ENCODE measurements at places on chromosomes 4 and X.
A peak's percentile ranks its signal among the peaks of the same experiment; 100 is the strongest.

- DNase-seq = no peak
These were observed 404.4 kb downstream of the GASK1B start for GRCh38 chr4:157768419-157768818.

DNA sequence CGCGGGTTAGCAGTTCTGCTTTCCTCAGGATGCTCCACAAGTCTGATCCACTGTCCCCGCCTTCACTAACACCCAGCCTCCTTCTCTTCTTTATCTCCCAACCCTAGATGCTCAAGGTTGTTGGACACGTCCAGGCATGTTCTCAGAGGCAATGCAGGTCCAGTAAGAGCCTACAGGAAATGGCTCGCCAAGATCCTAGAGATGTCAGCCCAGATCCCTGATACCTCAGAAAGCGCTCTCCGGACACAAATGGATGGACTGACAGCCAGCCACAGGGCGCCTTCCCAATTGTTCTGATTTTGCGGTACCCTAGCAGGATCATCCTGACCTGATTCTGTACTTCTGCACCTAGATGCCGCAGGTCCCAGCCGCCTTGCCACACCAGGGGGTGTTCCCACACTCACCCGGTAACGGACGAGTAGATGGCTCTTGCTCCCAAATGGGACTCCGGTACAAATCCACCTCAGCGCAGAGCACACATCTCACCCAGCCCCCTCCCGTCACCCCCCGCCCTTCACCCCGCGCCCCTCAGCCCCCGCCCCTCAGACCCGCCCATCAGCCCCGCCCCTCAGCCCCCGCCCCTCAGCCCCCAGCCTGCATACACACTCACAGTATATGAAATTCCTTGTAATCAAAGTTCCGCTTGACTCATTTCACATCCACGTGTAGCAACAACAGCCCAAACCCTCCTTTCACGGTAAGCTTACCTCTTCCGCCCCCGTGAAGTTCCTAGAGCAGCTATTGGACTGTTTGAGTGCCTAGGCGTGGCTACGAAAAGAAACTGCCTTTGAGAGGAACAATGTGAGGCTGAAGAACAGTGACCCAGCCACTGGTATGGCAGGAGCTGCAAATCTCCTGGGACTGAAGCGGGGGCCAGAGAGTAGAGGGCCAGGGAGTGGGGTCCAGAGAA lies at the start of gene EDA2R:
TSS of gene EDA2R (minus strand) at position 488 of the 910 bp plus-strand sequence. CDS start 23,058 bp downstream, outside the sequence.
- DNase-seq = no peak

- no peak for DNase-seq
These were observed 10.1 kb downstream of the REELD1 start for GRCh38 chr4:146224326-146224966.

- no peak for DNase-seq
These were observed 2.3 kb upstream of the AMBN start for GRCh38 chr4:70589785-70590184.

DNA sequence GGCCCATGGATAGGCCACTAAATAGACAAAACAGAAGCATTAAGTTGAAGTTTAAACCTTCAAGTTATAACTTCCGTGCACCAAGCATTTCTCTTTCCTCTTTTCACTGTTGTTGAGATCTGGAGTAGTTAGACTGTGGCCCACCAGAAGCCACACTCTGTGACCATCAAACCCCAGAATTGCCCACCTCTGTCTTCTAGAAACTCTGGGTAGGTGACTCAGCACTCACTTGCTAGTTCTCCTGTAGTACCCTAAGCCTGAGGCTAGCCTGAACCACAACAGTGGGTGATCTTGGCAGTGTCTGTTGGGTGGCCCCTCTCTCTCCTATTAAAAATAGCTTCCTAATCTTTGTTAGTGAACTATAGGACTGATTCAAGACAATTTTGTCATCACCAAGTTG lies 24.6 kb upstream of the CD40LG start:
- DNase-seq = no peak

DNA sequence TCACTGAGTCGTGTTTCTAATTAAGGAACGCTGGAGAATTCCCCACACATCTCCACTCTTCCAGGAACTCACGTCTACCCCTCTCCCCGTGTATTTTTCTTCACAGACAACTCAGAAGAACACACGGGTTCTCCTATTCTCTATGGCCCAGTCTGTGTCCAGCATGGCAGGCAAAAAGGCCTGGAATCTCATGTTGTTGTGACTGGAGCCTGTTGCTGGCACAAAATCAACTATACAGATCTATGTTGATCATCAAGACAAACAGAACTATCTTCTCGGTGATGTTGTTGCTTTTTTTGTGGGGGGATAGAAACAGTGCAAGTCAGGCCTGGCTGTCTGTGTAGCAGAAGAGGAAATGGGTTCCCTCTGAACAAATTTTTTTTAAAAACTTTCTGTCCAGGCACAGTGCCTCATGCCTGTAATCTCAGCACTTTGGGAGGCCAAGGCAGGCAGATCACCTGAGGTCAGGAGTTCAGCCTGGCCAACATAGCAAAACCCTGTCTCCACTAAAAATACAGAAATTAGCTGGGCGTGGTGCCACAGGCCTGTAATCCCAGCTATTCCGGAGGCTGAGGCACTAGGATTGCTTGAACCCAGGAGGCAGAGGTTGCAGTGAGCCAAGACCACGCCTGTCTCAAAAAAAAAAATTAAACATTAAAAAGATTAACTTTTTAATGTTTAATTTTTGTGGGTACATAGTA lies 50.5 kb upstream of the CBR4 start:
- DNase-seq = no peak

DNA sequence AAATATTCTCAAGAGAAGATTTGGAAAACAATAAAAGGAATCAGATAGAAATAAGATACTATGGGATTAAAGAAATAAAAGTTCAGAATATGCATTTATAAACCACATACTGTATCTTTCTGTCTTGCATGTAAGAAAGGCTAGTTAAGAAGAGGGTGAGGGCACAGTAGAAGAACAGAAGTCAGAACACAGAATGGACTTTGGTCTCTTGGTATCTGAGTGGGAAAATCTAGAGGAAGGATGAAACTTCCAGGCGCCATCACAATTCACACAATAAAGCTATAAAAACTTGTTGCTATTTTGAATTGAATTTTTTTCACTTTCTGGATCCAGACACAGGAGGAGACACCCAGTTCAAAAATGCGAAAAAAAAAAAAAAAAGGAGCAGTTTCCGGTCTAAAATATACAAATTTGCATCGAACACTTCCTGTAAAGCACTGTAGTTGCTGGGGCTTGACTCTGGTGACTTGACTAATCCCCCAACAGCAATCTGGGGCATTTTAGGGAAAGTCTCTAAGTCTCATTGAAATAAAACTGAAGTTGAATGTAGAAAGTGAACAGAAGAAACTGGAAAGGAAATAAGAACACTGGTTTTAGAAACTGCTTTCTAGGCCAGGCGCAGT lies 8.1 kb upstream of the NAAA start:
- DNase-seq = no peak

DNA sequence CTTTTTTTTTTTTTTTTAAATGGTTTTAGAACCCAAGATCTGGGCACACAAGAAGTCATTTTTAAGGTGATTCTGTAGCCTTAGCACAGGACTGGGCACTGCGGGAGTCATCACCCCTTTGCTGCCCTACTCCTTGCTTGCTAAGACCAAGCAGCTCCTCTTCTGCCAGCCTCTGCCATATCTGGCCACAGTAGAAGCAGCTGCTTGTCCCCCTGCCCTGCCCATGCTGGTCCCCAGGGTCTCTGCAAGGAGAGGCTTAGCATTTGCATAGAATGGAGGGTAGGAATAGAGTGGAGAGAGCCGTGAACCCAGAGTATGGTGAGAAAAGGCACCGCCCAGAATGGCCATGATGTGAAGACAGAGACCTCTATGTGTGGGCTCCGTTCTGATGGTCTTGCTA lies 109.3 kb downstream of the ADRA2C start:
- DNase-seq = no peak

- DNase-seq = peak; percentile 1
These were observed 21.3 kb downstream of the SPCS3 start for GRCh38 chr4:176340871-176341685.

GRCh38 chr4:26985873-26986272 lies 125.2 kb downstream of the STIM2 start:
- no peak for DNase-seq

GRCh38 chr4:74072739-74073138 lies 26.3 kb downstream of the CXCL2 start:
- no peak for DNase-seq

DNA sequence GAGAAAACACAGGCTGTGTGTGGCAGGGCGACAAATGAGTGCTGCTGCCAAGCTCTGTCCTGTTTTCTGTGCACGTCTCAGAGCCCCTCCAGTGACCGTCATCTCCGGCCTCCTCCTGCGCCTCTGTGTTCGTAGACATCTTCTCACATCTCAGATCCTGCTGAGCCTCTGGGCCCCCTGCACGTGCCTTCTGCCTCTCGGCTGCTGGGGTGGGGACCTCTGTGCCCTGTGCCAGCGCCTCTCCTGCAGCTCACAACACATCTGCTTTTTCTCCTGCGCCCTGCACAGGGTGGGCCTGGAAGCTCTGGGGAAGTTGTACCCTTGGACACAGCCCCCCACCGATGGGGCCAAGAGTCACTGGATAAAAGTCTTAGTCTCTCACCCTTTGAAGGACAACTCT lies 2.4 kb upstream of the CTAG2 start:
- no peak for DNase-seq

GRCh38 chrX:20149326-20149725 lies 7.7 kb upstream of the EIF1AX start:
- no peak for DNase-seq

DNA sequence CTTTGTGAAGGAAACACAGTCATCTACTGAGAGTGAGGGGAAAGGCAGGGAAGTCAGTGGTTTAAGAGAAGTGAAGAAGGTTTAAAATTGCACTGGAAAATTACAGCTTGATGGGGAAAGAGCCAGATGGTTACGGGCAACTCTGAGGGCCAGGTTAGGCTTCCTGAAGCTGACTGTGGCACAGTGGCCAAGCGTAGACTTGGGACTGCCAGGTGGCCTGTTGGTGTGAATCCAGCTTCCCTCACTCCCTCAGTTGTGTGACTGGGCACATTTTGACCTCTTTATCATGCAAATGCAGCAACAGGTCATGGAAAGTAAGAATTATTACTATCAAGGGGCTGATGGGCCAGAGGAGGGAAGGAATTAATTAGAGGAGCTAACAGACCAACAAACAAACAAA lies 390.1 kb downstream of the UNC5C start:
- no peak for DNase-seq

DNA sequence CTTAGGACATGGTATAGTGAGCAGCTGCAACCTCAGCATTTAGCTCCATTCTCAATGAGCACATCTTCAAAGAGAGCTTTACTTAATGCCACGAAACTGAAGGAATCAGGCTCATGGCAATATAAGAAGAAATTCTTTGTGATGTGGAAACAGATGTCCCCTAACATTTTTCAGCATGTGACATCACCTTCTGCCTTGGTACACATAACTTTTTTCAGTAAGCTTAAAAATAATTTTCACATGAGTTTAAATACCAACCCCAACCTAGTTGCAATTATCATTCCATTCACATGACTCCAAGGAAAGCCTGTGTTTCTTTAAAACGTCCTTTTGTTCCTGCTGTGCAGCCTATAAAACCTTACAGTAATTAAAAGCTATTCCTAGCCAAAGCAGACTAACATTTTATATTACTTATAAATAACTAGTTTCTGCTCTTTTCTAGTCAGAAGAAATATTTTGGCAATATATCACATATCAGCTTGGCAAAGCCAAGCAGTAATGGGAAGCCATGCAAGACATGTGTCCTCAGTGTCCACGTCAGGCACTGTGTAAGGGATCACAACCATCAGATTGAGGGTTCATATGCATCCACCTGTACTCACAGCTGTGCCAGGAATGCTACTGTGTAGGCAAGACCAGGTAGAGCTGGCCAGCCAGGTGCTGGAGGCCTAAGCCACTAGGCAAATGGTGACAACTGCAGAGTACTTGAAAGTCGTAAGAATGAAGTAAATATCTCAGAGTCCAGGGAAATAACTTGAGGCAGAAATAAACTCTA lies 466.6 kb downstream of the INPP4B start:
- DNase-seq = no peak

- no peak for DNase-seq
These were observed 88.5 kb downstream of the KIT start for GRCh38 chr4:54746218-54746617.

DNA sequence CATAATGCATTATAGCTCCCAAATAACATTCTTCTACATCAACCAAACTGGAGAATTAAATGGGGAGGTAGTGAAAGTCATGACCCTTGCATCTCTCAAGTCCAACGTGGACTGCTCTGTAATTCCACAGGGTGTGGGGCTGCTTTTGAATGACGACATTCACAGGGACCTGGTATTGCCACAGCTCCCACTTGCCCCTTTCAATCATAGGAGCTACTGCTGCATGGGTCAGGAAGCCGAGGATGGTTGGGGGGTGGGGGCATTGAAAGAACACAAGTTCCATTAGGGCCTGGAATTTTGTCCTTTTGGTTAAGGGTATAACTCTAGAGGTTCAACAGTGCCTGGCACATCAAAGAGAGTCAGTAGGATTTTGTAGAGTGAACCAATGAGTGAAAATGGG lies 7.4 kb upstream of the CT55 start:
- DNase-seq = no peak

DNA sequence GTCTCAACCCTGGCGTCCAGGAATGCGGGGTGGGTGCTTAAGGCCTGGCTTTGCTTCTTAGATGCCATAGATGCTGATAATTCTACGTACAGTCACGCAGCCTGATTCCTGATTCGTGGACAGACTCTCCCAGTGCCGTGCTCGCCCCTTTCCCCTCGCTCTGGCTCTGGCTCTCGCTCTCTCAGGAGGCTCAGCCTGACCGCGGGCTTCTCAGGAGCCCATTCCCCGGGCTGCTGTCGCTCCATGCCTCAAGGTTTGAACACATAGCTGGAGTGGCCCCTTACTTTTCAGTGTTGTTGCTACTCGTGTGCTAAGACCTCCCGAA lies 59.2 kb upstream of the ZC4H2 start:
- DNase-seq = no peak

DNA sequence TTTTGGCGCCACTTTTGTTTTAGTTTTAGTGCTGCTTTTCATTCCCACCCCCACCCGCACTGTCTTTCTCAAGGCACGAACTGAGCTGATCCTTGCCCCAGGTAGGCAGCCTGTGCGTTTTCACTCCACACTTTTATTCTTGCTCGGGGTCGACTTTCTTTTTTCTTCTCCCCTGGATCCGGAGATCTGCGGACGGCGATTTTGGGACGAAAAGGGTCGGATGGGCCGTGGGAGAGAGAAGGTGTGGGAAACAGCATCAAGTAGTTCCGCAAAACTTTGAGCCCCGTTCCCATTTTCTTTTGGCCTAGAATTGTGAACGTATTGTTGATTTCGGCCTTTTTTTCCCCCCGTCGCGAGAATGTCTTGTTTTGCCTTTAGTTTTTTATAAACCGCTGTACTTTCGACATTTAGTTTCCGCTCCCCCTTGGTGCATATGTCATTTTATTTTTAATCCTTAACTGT lies 531 bp downstream of the STAG2 start:
- no peak for DNase-seq

- DNase-seq = no peak
These were observed 17.3 kb downstream of the TBC1D14 start for GRCh38 chr4:6926681-6927478.

DNA sequence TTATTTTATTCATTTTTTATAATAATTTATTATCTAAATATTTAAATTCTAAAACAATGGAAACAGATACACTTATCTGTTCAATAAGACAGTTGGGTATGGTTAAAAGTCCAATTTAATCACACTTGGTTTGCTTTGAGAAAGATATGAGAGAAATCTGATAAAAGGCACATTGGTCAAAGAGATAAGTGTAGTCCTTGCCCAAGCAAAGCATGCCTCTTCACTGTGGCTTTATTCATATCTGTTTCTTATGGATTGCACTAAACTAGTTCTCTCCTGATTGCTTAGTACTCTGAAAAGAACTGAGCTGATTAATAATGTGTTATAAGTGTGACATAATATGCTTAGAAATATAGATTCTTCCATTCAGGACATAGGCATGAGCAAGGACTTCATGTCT lies 39.8 kb downstream of the CXCL1 start:
- no peak for DNase-seq

All from NCI-H345 (cell line).